HAP-1 (cell line): ENCODE measurements at places on chromosomes 6 and 20.

- DNase-seq, result no peak
Observed at GRCh38 chr20:19907326-19908056, 109.7 kb upstream of the NAA20 start.

DNA sequence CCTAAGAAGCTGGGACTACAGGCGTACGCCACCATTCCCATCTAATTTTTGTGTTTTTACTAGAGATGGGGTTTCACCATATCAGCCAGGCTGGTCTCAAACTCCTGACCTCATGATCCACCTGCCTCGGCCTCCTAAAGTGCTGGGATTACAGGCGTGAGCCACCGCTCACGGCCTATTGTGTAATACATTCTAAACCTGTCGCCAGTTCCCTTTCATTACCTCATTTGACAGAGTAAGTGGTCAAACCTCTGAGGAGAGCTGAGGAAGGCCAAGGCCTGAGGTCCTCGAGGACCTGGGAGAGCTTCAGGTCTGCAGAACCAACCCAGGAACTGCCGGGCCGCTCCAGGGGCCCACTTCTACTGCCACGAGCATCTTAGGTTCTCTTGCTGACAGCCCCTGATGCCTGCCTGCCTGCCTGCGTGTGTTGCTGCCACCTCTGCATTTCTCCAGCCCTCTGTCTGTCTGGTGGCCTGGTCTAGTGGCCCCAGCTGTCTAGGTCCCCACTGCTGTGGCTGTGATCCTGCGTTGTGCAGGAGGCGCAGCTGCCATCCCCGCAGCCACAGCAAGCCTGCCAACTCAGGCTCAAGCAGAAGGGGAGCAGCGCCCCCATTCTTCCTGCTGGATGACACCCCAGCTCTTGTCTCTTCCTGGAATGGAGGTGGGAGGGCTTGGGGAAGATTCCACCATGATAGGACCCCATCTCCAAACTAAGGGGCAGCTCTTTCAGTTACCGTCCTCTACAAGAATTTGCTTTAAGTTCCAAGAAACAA, 45.3 kb downstream of the PRR18 start:
- DNase-seq, result no peak

DNA sequence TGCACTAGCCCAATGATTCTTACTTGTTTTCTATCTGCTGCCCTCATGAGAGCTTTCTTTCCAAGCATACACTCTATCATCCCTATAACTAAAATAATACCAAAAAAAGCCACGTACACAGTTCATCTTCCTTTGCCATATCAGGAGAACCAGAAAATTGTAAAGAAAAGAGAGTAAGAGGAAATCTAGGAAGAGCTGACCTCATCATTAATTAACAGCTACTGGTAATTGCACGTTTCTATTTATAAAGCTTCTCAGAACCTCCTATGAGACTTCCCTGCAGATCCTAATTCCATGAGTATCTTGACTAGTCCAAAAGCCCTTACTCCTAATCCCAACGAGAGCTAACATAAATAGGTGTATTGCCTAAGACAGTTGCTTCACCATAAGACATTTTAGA, 191.5 kb upstream of the RNF217 start:
- DNase-seq, result no peak

GRCh38 chr20:17952692-17953684, 15.6 kb downstream of the SNX5 start:
- DNase-seq, result no peak

- DNase-seq, result no peak
Observed at GRCh38 chr6:90078513-90079289, 184.4 kb downstream of the GJA10 start.

DNA sequence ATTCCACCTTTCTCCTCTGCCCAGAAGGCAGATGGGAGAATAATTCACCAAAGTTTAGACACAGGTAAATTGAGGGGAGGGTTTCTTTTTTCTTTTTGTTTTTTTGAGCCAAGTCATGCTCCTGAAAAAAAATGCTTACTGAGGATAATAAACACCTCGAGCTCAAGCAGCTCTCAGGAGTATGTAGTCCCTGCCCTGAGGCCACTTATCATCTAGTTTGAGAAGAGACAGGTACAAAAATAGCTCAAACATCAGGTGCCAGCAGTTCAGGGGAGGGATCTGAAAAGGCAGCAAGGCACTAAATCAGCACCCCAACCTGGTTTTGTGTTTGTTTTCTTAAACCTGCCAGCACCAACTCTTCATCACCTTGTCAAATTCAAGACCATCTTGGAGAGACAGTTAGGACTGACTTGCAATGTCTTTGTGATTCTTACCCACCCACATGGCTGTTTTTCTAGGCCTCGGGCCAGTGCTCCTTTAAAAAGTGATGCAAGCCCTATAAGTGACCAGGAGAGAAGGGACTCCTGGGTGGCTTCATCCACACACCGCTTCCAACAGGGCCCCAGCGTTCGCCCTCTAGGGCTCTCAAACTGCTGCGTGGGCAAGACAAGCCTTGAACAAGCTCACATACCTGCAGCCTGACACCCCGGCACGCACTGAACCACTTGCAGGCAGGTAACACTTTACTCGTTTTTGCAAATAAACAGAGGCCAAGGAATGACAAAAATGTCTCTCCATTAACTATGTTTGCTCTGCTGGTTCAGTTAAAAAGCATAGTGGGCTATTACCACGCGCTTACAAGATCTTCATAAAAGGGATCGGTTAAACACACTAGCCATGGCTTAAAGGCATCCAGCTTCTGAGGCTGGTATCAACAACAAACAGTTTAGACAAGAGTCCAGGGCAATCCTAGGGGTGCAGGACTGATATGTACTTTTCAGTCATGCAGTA, 13.9 kb downstream of the JAG1 start:
- no peak for DNase-seq

GRCh38 chr20:35326021-35326739, 34.0 kb upstream of the FAM83C start:
- no peak for DNase-seq

GRCh38 chr6:165223736-165224135, 85.7 kb downstream of the C6orf118 start:
- no peak for DNase-seq

DNA sequence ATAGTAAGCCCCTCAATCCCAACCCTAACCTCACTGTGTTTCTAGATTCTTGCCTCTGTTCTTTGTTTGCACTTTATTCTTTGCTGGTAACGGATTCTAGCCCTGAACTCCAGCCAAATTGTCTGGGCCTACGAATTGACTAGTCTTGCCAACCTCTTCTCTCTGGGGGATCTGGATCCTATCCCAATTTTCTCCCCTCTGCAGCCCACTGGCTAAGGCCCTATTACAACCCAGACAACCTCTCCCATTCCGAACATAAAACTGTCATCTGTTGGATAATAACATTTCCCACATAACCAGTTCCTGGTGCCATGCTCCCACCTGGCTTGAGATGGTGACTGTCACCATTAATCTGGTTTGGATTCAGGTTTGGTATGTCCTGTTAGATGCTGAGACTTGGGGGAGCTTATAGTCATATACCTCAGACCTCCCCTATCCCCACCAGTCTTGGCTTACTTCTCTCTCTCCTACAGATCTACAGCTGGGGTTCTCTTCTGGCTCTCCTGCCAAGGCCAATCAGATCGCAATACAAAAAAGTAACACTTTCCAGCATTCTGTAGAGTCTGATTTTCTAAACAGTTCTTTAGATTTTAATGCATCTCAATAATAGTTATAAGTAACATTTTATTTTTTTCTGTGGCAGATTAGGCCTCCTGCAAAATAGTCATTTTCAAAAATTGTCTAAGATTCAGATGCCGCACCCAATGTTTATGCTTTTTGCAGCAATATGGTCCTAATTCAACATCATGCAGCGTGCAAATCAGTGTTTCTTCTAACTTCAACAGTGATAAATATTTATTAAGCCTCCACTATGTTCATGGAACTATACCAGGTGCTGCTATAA, 29.8 kb upstream of the AHI1 start:
- no peak for DNase-seq

DNA sequence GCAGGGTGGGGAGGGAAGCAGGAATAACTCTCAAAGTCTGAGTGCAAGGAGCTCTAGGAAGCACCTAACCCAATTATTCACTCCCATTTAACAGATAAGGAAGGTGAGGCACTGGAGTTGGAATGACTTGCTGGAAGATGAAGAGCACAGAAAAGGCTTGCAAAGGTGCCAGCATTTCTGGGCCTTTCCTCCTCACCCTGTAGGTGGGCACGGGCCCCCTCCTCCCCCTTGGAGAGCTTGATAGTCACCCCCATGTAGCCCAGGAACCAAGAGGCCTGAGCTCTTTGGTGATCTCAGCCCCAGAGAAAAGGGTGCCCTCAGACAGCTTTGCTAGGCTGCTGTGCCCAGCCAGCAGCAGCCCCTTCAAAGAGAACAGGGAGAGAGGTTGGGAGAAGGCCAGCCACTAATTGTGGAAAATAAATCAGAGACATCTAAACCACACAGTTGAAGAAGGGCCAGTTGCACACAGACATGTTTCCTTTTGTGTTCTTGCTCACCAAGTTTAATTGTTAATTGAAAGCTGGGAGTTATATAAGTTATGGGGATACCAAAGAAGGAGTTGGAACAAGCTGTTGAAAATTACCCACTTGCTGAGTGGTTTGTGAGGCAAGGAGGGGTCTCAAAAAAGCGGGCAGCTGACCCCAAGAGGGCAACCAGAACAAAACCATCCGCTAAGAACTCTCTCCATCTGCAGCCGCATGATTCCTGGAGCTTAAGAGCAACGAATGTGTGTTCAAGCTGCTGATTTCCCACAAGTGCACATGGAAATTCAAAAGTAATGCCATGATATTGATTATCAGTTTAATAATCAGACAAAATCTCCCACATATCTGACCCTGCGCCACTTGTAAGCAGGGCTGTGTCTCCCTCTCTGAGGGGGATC, 77.0 kb downstream of the MRPL14 start:
- no peak for DNase-seq

DNA sequence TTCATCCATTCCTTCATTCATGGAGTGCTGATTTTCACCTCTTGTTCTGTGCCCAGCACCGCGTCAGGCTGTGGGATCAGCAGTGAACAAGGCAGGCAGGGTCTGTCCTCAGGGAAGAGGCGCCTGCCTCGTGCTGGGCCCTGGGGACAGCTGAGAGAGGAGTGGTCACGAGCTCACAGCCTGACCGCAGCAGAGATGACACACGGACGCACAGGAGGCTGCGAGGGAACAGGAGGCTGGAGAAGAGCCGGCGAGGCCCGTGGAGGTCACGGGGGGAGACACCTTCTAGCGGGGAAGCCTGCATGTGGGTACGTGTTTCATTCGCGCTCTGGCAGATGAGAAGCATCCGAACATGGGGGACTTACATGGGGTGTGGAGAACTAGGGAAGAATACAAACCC, 27.5 kb downstream of the PXDC1 start:
- no peak for DNase-seq

DNA sequence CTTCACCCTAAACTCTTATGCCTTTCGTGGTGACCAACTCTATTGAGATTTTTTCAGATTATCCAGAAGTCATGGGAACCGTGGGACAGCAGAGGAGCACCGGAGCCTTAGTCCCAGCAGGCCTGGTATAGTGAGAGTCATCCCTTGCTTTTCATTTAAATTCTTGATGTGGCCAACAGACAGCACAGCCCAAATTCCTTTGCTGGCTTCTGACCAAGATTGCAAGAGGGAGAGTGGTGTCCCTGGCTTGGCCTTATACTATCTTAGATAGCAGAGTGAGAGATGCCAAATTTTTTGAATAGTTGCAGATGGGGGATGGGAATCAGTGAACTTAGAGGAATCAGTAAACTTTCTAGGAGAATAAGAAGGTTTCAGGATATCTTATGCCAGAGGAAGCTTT, 7.8 kb downstream of the STX11 start:
- peak; percentile 4 for DNase-seq

GRCh38 chr20:43969501-43970182, 55.0 kb downstream of the TOX2 start:
- no peak for DNase-seq

DNA sequence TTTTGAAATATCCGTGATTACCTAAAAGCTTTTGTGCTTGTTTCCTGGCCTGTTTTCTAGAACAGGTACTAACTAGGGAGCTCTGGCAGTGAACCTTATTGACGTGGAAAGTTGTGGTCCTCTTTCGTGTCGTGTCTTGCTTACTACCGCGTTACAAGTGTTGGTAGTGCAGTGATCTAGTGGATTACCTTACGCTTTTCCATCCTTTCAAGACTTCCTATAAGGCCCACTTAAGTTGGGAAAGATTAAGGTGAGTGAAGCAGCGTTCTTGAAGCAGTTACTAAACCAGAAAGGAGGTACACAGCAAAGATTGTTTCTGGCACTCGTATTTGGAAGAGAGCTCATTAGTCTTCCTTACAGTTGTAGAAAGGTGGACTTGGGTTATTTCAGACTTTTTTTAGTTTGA, 1.9 kb downstream of the PNRC1 start:
- peak; percentile 20 for DNase-seq

DNA sequence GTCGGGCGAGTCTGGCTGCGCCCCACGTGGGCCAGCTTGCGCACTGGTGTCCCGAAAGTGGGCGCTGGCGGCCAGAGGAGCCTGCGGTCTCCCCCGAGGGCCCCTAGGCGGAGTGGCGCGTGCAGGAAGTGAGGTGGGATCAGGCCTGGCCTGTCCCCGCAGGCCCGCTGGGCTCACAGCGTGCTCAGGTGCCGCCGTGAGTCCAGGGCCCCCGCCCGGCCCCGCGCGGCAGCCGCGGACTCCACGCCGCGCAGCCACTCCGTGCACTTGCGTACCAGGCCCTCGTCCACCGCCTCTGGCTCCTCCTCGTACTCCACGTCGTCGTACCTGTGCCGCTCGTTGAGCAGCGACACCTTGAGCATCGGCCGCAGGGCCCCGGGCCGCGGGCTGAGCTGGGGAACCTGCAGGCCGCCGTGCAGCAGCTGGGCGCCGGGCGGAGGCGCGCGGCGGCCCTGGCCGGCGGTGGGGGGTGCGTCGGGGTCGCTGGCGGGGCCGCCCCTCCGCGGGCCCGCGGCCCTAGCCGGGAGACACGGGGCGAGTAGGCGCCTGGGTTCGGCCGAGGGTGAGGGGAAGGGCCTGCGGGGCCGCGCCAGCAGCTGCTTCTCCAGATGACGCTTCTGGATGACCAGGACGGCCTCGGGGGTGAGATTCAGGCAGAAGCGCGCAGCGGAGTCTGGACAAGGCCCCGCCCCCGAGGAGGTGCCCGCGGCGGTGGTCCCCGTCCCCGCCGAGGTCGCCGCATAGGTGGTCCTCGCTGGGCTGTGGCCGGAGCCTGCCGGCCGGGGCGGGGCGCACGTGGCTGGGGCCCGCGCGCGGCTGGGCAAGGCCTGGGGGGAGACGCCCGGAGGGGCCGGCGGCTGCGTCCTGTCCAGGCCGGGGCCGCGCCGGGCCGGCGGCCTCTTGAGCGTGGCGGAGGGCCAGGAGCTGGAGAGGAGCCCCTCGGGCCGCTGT, 835 bp downstream of the PRR18 start:
- DNase-seq, result no peak

DNA sequence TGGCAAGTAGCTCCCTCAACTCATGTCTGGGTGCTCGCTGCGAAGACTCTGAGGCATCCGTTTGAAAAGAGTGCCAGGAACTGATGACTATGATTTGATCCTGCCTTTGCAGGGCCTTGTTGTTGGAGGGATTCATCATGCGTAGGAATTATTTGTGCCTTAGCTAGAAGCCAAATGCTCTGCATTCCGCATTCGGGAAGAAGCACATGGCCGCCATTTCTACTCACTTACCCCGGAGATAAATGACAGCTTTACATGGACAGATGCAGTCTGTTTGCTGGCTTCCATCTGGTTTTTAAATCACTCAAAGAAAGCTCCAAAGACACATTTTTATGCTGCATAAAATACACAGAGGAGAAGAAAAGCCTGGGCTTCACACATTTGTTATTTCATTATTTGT, 363.3 kb upstream of the CDH4 start:
- no peak for DNase-seq
